ENCODE measurements at places on chromosomes 4 and X. TPM values are rescaled to one million over a fixed set of nuclear protein-coding genes. Genes with fewer than 3 reads are reported as not detected.

MAGEA2 gene
- total RNA-seq, result not detected

GPRASP1 gene
- total RNA-seq, result 2.5 TPM

FDCSP gene
- total RNA-seq, result not detected

GABRG1 gene
- total RNA-seq, result not detected

HPGD gene
- 1.9 TPM for total RNA-seq

PCYT1B gene
- not detected for total RNA-seq

USP17L27 gene
- total RNA-seq, result not detected

TLR10 gene
- total RNA-seq, result 0.22 TPM

LONRF3 gene
- total RNA-seq, result 5.8 TPM

AFM gene
- not detected for total RNA-seq

GAR1 gene
- total RNA-seq, result 131 TPM

SNX12 gene
- 58.4 TPM for total RNA-seq

HMX1 gene
- not detected for total RNA-seq

EXOC1L gene
- total RNA-seq, result not detected

FAT4 gene
- 0.03 TPM for total RNA-seq

AVPR2 gene
- not detected for total RNA-seq

MTM1 gene
- total RNA-seq, result 15.4 TPM

TIGD4 gene
- 0.38 TPM for total RNA-seq

GYPE gene
- 0.26 TPM for total RNA-seq

CPZ gene
- total RNA-seq, result not detected

SASH3 gene
- total RNA-seq, result 92.5 TPM

SUPT20HL2 gene
- not detected for total RNA-seq

SERPINA7 gene
- total RNA-seq, result not detected

ARHGEF38 gene
- not detected for total RNA-seq

SLC9B1 gene
- total RNA-seq, result 0.68 TPM

BBS12 gene
- total RNA-seq, result 1.2 TPM

RHOXF1 gene
- total RNA-seq, result not detected

TNIP3 gene
- 21.9 TPM for total RNA-seq

NEUROG2 gene
- total RNA-seq, result 0.11 TPM

FAM133A gene
- not detected for total RNA-seq

TCEAL3 gene
- 2.5 TPM for total RNA-seq

PCDH18 gene
- 0.05 TPM for total RNA-seq

ANXA5 gene
- 37.0 TPM for total RNA-seq

ADH7 gene
- not detected for total RNA-seq

PPP1R3F gene
- total RNA-seq, result 3.4 TPM
